ENCODE measurements at places on chromosomes 3 and 15.

DNA sequence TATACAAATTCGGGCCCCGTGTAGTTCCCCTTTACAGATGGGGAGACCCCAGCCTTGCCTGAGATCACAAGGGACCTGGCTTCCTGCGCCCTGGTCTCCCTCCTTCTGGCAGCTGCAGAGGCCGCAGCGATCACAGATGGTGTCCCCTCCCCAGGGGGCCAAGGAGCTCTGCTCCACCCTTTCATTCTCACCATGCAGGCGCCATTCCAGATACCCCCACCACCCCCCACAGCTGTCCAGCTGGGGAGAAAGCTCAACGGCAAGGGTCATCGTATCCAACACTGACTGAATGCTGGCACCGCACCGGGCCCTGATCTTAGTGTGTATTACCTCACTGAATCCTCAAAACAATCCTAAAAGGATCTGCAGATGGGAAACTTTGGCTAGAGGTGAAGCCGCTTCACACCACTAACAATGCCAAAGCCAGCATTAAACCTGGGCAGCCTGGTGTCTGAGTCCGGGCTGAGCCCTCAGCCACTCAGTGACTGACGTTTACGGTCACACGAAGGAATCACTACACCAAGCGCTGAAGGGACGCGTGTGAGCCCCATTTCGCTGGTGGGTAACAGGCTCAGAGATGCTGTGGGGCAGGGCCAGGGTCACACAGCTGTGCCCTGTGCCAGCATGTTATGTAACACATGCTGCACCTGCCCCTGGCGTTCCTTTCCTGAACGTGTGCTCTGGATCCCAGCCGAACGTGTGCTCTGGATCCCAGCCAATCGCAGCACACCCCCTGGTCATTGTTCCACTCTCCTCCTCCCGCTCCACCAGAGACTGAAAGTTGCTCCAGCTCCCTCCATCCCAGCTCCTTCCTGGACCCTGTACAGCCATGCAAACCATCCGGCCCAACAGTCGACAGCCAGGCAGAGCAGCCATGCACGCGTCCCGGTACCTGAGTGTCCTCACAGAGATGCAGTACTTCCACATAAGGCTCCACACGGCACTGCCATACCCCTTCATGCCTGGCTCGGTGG lies 51.8 kb downstream of the IQSEC1 start:
- DNase-seq, result no peak

DNA sequence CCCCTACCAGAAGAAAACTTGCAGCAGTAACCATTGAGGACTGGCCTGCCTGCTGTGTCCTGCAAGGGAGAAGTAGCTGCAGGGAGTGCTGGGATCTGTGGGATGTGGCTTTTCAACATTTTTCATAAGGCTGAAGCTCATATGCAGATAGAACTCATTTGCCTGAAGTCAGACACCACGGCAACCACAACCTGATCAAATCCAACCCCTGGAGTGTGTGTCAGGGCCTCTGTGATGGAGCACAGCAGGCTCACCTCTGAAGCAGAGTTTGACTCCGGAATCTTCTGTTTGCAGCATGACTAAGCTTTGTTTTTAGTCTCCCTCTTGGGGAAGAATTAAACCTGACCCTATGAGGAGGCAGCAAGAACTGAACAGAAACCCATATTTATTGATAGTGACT lies 508.7 kb downstream of the AGBL1 start:
- no peak for DNase-seq

DNA sequence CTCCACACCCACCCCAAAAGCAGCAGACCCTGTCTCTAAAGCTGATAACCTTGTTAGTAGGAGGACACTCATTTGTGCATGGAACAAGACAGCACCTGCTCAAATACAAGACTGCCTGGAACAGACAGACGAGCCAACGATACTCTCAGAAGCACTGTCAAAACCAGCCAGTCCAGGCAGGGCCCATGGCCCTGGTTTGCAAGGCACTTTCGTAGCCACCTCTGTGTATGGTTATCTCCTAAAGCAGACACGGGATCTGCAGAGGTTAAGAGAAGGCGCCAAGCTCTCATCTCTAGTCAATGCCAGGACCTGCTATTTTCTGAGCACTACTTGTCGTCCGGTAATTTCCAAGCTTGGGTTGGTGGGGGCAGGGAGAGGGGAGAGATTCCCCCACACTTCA lies 10.5 kb downstream of the NTRK3 start:
- no peak for DNase-seq

- no peak for DNase-seq
Observed at GRCh38 chr3:1200371-1200770, 107.5 kb downstream of the CNTN6 start.

DNA sequence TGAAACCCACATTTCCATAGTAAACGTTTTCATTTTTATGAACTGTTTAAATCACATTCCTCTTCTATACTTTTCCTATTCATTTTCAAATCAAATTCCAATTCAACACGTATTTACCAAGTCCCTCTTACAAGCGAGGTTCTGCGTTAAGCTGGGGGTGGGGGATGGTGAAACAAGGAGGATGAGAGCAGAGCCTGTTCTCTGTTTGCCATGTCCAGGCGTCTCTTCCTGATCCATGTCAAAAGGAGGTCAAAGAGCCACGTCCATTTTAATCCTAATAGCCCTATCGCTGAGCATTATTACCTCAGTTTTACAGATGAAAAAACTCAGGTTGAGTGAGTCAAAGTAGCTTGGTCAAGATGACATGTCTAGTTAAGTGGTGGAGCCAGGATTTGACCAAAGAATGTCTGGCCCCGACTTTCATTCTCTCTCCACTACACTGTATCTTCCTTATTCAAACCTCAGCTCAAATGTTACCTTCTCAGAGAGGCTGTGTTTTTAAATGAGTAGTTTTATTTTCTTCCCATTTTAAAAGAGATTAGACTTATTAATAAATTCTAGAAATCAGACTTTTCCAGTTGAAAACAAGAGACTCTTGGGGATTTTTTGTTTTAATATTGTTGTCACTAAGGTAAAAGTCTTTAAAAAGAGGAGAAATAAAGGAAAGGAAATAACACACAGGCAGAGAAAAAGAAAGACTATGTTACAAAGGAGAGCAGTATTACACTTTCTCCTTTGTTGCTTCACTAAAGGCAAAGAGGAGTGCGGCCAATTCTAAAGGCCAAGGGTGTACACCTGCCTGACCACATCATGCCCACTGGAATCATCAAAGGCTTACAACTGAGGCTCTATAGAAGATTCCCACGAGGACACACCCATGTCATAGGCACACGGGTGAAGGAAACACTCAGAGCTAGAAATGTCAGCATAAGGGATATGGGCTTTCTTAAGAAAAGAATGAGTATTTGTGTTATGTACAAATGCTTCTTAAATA lies 42.4 kb downstream of the MYO5A start:
- DNase-seq, result no peak

- no peak for DNase-seq
Observed at GRCh38 chr3:56522374-56522773, 34.6 kb upstream of the CCDC66 start.

DNA sequence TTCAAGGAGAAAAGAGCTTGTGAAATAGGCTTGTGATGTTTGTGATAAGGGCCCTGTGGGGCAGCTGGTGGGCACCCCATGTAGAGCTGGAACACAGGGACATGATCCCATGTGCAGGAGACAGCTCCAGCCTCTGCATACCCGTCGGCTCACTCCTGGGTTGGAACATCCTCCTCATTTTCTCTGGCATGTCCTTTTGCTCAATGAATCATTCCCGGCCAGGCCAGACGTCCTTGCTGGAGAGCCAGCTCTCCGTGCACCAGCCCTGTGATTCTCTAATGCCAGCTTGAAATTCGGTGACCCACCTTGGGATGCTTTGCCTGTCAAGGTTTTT lies 77.3 kb downstream of the SMAD3 start:
- DNase-seq, result no peak

- DNase-seq, result peak; percentile 11
Observed at GRCh38 chr15:50066202-50066601, 52.8 kb downstream of the ATP8B4 start.

GRCh38 chr3:85161544-85161943 lies 202.8 kb downstream of the CADM2 start:
- DNase-seq, result no peak

GRCh38 chr15:78629031-78629715 lies 8.4 kb upstream of the CHRNA3 start:
- no peak for DNase-seq

GRCh38 chr15:22258398-22259150 lies 178.2 kb downstream of the OR4M2 start:
- no peak for DNase-seq

- no peak for DNase-seq
Observed at GRCh38 chr15:55770806-55771205, 27.9 kb upstream of the PRTG start.

GRCh38 chr3:120420928-120421551 lies 29.8 kb downstream of the FSTL1 start:
- no peak for DNase-seq

- DNase-seq, result peak; percentile 43
Observed at GRCh38 chr15:51681303-51681963, at the start of gene SCG3. Gene SCG3, plus strand, starts transcription at chr15:51681503. Its CDS starts 253 bp downstream, at chr15:51681756.

DNA sequence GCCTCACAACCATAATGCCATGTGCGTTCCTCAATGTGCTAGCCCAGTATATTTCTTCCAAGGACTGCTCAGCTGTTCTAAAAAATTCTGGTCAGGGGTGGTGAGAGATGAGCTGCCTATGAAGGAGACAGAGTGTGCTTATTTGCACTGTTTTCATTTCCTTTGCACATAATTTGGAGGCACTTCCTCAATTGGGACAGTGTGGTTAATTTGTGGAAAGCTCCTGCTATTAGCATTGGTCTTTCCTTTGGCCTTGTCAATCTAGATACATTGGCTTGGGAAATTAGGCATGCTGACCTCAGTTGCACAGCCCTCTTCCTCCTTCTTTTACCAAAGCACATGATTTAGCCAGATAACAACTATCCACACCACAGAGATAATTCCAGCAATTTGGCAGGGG lies 9.4 kb downstream of the FAM81A start:
- DNase-seq, result no peak

DNA sequence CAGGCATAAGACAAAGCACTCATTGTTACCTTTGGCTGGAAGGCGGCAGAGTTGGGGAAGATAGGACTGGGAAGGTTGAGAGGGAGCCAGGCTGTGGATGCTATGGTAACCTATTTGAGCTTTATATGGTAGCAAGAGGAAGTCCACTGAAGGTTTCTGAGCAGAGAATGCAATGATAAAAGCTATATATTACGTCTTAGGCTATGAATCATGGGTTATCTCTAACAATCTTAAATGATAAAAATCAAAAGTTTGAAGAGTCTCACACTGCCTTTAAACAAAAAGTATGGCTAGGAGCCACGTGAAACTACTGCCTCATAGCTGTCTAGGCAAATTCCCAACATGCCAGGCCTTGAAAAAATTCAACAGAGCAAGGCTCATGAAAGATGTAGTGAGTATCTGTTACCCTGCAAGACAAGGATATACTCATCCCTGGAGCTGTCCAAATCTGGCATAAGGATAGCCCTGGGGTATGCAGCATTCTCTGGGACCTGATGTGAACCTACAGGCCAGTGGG lies 4.1 kb downstream of the P3H2 start:
- DNase-seq, result no peak

GRCh38 chr15:92415639-92416297 lies 22.1 kb downstream of the ST8SIA2 start:
- no peak for DNase-seq

- no peak for DNase-seq
Observed at GRCh38 chr3:49791571-49791970, 5.2 kb upstream of the IP6K1 start.

GRCh38 chr15:73596174-73596573 lies 37.0 kb downstream of the NPTN start:
- DNase-seq, result no peak

DNA sequence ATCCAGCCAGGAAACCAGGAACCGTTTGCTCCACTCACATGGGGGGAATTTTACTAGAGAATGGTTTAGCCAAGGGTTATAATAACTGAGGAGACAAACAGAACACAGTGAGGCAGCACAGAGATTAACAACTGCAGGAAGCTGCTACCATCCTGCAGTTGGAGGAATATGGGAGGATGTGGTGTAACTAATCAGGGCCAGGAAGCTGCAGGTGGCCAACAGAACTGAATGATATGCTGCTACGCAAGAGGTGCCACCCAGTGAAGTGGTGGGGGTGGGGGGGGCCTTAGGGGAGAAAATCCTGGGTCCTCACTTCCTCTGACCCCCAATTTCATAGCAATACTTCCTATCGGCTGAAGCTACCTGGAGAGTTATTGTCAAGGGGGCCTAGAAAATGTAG lies 306.4 kb upstream of the STT3B start:
- peak; percentile 62 for DNase-seq

DNA sequence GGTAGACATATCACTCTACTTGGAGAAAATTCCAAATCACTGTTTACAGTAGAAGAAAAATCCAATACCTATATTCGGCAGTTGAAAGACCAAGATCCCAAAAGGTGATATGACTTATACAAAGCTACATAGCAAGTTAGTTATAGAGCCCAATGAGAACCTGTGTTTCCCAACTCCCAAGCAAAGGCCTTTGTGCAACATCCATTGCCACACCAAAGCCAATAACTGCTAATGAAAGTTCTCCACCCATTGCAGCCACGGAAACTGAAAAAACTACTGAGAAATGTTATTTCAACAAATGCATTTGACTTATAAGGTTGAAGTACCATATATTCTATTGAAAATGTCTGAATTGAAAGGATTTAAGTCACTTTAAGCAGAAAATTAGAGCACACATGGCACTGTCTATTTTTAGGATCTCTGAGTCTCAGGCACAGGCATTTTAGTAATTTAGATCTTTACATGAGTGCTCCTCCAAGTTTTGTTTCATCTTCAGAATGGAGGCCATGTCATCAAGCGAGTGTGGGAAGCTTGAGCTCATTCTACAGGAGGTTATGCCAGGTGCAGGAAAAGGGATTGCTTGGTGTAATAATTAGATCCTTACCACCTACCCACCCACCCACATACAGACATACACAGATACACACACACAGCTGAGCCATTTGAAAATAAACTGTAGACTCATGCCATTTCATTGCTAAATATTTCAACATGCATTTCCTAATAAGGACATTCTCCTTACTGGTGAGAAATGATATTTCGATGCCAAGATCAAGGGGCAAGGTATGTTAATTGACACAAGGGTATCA lies 19.7 kb upstream of the ANO10 start:
- DNase-seq, result no peak

- DNase-seq, result no peak
Observed at GRCh38 chr3:135503760-135504686, 461.5 kb upstream of the PPP2R3A start.

DNA sequence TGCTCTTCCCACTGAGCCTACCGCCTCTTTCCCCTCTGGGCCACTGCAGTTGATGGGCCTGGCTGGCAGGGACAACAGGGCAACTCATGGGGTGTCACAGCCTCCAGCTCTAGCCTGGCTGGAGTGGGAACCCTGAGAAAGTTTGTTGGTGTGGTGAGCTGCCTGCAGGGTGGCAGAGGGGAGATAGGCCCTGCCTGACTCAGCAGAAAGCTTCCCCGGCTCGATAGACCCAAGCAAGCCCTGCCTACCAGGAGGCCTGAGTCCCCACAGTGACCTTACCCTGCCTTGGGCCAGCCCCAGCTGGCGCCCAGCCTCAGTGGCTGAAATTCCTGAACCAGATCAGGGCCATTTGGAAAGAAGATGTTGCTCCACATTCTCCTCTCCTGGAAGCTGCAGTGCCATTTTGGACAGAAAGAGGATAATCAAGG lies 29.4 kb downstream of the ABTB1 start:
- DNase-seq, result no peak

All from CD4-positive, alpha-beta T cell treated with Interleukin-12 subunit alpha and Interleukin-12 subunit beta, for 1 hour (primary cell).